ENCODE measurements at places on chromosomes 16 and 17. TPM values are rescaled to one million over a fixed set of nuclear protein-coding genes. Genes with fewer than 3 reads are reported as not detected.

Gene SLC5A11
- 0.24 TPM for total RNA-seq

Gene BIRC5
- 104 TPM for total RNA-seq

Gene TUBB3
- 261 TPM for total RNA-seq

Gene KRT12
- not detected for total RNA-seq

Gene NEK8
- total RNA-seq: 4.1 TPM
